ENCODE measurements at places on chromosomes 11 and 22.

GRCh38 chr11:75308116-75308515 lies 43.3 kb downstream of the ARRB1 start:
- no peak for DNase-seq

GRCh38 chr22:39727541-39727940 lies 157.0 kb downstream of the CACNA1I start:
- DNase-seq: no peak

DNA sequence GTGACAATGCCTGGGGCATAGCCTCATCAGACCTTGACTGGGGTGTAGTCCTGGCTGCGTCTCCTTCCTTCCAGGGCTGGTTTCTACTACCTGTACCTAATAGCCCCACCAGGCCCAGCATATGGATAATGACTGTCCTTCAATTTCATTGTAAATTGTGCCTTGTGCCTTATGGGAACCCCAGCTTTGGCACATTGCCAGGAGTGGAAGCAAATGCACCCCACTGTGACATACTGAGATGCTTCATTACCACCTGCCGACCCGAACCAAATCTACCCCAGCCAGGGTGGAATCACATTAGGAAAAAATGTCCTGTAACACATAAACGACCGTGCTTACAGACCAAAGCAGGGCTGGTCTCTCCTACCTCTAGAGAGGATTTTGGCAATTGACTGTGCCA lies 7.3 kb downstream of the TOP3B start:
- no peak for DNase-seq

GRCh38 chr11:17748044-17748443 lies 13.5 kb downstream of the KCNC1 start:
- DNase-seq: no peak

- no peak for DNase-seq
These were observed 40.0 kb upstream of the SORL1 start for GRCh38 chr11:121412000-121412587.

DNA sequence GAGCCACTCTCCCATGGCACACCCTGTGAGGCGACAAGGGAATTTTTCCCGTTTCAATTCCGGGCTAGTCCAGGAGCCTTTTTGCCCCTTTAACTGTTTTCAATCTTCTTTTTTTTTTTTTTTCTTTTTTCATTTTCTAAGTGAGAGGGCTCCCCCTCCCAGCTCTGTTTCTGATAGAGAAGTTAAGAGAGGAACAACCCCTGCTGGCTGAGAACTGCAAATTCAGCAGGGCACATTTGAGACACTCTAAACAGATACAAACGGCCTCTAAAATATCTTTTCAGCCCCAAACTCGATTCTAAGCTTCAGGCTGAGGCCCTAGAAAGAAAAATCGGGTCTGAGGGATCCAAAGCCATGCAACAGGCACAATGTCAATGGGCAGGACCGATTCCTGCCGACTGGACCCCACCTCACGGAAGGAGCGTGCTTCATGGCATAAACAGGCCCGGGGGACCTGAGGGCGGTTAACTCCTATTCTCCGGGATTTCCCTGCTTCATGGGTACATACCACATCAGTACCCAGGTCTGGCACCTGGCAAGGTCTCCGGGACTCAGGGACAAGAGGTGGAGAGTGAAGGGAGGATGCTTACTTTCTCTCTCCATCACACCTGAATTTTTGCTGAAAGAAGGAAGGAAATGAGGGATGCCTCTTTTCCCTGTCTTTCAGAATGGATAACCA lies 627.5 kb downstream of the BUD13 start:
- DNase-seq: no peak

DNA sequence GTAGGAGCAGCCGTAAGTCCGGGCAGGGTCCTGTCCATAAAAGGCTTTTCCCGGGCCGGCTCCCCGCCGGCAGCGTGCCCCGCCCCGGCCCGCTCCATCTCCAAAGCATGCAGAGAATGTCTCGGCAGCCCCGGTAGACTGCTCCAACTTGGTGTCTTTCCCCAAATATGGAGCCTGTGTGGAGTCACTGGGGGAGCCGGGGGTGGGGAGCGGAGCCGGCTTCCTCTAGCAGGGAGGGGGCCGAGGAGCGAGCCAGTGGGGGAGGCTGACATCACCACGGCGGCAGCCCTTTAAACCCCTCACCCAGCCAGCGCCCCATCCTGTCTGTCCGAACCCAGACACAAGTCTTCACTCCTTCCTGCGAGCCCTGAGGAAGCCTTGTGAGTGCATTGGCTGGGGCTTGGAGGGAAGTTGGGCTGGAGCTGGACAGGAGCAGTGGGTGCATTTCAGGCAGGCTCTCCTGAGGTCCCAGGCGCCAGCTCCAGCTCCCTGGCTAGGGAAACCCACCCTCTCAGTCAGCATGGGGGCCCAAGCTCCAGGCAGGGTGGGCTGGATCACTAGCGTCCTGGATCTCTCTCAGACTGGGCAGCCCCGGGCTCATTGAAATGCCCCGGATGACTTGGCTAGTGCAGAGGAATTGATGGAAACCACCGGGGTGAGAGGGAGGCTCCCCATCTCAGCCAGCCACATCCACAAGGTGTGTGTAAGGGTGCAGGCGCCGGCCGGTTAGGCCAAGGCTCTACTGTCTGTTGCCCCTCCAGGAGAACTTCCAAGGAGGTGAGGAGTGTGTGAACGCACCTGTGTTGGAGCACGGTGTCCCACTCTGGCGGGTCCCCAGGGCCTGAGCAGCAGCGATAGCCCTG lies at the start of gene TAGLN:
Gene TAGLN (plus strand): TSS at position 318 of the 863 bp plus-strand sequence. CDS start 3,644 bp downstream, outside the sequence.
- DNase-seq: no peak

- DNase-seq: no peak
These were observed 305.8 kb upstream of the NCAM1 start for GRCh38 chr11:112655371-112655770.
